ENCODE measurements at places on chromosomes 2 and 18. TPM values are rescaled to one million over a fixed set of nuclear protein-coding genes. Genes with fewer than 3 reads are reported as not detected.

RAB10 gene
- 116 TPM for total RNA-seq

ST6GAL2 gene
- not detected for total RNA-seq

SP140 gene
- 132 TPM for total RNA-seq

GCKR gene
- not detected for total RNA-seq

C2orf66 gene
- 0.33 TPM for total RNA-seq

CYP27A1 gene
- total RNA-seq, result not detected

SCN9A gene
- 0.15 TPM for total RNA-seq

LRRC30 gene
- not detected for total RNA-seq

ICA1L gene
- 3.1 TPM for total RNA-seq

LRP1B gene
- not detected for total RNA-seq

CNGA3 gene
- total RNA-seq, result not detected

LIMS3 gene
- 3.3 TPM for total RNA-seq

CYRIA gene
- total RNA-seq, result 0.10 TPM

DCC gene
- not detected for total RNA-seq

SPP2 gene
- total RNA-seq, result not detected

GRCh38 chr2:233354971-233355574, 779 bp downstream of the DGKD start:
- DNase-seq, result no peak

DNA sequence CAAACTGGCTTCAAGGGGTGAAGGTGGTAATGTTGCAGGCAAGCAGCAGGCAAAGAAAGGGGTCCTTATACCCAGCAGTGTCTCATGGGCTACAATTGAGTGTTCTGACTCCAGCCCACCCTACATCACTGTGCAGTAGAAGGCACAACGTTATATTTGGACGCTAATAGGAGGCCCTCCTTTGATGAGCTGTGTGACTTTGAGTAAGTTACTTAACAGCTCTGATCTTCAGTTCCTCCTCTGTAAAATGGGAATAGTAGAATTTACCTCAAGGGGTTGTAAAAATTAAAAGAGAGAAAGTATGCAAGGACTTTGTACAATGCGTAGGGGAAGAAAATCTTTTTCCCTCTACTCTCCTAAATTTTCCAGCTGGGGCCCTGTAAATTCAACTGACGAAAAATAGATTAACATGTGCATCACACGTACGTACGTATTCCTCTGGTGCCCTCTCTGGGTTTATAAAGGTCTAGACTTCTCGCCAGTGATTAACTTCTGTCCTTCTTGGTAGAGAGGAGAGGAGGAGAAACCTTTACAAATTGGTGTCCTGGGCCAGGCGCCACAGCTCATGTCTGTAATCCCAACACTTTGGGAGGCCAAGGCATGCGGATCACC, 57.6 kb upstream of the REL start:
- DNase-seq, result no peak

- DNase-seq, result no peak
Measured at GRCh38 chr2:48946449-48947048, 191.0 kb upstream of the LHCGR start.

DNA sequence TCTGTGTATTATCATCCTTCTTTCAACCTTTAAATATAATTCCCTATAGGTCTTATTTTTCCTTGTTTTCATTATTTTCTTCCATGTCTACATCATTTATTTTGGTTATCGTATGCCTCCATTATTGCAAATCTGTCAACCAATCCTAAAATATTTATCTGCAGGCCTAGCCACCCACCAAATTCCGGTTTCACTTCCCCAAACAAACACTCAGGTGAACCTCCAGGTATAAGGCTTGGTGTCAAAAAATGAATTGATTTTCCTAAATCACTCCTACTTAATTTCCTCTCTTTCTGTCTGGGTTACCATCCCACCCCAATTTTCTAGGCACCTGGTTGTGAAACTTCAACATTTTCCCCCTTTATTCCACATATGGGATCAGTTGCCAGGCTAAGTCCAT, 111.9 kb upstream of the LINC00305 start:
- DNase-seq, result no peak

DNA sequence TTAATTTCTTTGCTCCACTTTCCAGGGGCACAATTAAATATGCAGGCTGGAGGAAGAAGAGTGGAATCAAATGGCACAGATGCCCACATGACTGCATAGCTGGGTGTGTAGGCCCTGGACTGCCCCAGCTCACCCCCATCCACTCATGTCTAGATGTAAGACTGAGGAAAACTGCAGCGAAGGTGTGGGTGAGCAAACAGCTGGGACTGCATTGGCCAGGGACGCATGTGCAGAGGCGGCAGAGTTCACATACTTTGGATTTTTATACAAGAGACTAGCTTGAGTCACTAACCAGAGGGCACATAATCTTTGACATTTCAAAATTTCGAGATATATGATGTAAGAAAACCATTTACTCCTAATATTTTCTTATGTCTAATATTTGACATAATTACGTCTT, 60.1 kb downstream of the SPIRE1 start:
- no peak for DNase-seq

DNA sequence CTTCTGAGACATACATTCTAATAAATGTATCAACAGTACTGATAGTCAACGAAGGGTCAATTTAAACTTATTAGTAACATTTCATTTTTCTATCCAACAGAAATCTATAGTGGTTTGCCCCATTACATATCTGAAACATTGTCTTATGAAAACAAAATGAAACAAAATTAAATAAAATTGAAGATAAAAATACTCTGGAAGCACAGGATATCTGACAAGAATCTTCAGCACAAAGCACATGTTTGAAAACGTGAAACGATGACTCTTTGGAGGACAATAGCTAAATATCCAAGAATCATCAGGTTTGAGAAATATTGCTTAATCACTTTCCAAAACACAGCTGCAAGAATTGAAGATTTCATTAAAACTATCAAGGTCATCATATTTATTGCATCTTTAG, 70.9 kb upstream of the FAM124B start:
- no peak for DNase-seq

DNA sequence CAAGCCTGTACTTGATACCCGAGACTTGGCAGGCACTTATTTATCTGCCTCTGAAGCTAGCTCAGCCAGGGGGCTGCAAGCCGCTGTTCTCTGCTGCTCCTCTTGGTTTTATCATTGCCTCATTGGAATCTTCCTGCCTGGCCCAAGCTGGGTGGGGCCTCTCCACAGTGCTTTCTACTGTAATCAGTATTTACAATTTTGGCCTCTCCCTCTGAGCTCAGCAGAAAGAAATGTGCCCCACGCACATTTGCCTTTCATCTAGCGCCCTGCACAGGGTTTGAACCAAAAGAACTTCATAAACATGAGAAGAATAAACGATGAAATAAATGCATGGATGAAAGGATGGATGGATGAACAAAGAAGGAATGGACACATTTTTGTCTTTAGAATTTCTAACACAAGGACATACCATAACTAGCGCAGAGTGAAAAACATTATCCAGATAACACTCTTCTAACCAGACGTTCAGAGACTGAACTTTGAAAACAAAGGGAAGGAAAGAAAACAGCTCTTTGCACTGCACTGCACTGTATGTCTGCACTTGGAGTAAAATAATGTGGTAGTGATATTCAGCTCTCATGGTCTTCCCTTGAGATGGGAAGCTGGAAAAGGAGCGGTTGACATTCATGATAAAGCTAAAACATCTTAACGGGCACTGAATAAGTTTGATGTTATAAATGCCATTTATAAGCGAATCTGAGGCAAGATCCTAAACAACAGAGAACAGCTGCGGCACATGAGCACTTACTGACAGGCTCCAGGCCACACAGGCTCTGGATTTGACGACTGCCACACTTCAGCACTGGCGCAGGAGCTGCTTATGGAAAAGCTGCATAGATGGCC, 86.8 kb upstream of the SP3 start:
- DNase-seq, result no peak

DNA sequence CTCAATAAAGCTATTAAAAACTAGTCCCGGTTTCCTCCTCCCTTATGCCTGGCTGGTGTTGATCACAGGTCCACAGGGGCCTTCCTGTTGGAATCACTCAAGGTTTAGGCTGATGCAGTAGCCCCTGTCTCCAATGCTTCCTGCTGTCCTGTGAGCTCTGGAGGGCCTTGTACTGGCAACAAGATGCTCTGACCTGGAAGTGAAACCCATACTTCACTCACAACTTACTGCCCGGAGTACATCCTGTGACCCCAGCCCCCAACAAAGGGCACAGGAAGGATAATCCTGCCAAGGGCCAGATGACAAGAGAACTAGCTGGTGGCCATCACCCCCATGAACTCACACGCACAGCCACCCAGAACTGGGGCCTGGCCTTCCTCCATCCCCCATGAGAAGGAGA, 50.3 kb downstream of the ZBTB7C start:
- no peak for DNase-seq

DNA sequence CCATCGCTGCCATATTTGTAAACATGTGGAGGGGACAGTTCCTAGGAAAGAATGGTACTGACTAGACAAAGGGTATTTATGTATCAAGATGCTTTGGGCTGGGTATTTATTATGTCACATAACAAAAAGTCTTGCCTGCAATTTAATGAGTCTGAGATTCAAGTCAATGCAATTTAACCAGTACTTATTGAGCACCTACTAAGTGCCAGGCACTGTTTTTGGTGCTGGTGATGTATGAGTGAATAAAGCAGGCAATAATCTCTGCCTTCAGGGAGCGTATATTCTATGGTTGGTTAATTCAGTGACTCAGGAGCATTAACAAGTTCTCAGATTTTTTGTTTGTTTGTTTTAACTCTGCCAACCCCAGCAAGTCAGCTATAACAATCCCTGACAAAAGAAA, 24.6 kb upstream of the ACVR1 start:
- DNase-seq, result no peak

DNA sequence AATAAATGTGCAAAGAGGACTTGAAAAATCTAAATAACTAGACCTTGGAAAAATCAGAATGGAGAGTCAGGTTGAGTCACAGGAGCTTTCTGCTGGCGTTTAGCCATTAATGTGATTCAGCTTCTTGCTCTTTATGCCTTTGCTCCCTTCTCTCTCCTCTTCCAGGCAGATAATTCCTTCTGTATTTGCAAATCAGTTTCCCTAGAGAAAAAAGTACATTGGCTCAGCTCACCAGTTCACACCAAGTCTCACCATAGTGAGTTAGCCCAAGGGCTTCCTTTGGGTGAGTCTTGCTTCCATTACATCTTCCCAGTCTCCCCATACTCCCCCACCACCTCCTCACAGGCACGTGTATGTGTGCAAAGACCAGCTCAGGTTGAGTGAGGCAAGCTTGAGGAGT, 73.6 kb downstream of the CYBRD1 start:
- DNase-seq, result no peak

- DNase-seq, result no peak
Measured at GRCh38 chr2:101842471-101842870, 145.0 kb downstream of the MAP4K4 start.

DNA sequence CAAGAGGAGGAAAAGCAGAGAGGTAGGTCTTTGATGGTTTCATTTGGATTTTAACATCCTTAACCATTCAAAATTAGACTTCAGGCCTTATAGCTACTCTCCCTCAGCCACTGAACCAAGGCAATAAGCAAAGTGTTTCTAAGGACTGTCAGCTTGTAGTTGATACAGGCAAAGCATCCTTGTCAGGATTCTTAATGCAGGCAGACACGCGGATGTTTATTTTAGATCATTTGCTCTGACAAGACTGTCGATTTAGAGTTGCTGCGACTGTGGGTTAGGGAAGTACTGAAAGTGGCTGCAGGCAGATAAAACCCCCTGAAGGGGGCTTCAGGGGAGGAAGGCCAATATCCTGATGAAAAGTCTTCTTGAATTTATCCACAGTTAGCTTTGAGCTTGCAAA, 46.6 kb downstream of the CDH20 start:
- no peak for DNase-seq

- no peak for DNase-seq
Measured at GRCh38 chr2:144032566-144032965, 487.4 kb downstream of the ZEB2 start.

- DNase-seq, result no peak
Measured at GRCh38 chr18:13440277-13441248, 222.0 kb downstream of the LDLRAD4 start.

DNA sequence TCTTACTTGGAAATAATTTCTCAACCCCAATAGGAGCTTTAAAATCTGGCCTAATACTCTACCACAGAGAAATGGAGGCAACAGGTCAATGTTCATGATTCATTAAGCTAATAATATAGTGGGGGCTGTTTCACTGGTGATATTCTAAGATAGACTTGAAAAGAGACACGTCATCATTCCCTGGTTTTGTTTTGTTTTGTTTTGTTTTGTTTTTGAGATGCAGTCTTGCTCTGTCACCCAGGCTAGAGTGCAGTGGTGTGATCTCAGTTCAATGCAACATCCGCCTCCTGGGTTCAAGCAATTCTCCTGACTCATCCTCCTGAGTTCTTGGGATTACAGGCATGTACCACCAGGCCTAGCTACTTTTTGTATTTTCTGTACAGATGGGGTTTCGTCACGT, 37.5 kb upstream of the SOS1 start:
- no peak for DNase-seq

DNA sequence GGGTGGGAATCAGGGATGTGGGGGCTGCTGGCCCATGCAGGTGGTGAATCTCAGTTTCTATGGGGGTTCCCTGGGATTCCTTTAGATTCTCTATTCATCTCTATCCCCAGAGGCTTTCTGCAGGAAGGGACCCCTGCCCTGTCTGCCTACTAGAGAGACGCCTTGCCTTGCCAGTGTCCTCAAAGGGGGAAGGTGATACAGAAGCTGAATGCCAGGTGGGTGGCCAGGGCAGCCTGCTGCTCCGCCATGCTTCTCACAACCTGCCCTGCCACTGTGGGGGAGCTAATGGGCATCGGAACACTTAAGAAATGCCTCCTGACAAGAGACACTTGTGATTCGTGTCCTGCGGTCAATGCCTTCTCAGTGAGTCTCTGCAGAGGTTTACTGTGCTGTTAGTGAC, 368.4 kb downstream of the EN1 start:
- no peak for DNase-seq

GRCh38 chr2:161076936-161077335, 83.3 kb upstream of the TANK start:
- DNase-seq, result no peak

GRCh38 chr2:3785220-3785889, 82.0 kb downstream of the DCDC2C start:
- no peak for DNase-seq

DNA sequence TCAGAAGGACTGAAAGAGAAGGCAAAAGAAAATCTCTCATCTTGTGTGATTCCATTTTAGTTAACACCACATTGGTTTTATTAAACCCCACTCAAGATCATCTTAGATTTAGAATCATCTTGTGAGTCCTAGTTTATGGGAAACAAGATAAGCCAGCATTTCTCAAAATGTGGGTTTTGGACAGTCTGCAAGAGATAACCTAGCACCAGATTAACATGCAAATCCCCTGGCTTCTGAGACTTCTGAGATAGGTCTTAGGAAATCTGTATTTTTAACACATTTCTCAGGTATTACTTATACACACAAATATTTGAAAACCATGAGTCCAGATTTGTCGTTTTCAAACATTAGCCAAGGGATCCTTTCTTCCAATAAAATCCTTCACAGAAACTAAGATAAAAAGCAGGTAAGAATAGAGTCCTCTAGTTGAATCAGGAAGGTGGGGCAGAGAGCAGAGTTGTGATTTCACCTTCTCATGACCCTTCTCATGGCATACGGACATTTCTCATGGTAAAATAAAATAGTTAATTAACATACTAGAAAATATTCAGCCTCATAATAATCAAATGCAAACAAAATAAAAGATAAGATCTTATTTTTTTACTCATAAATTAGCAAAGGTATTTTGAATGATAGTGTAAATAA, 287.2 kb upstream of the FN1 start:
- no peak for DNase-seq

GRCh38 chr2:208984376-208985090, 439.3 kb upstream of the MAP2 start:
- no peak for DNase-seq

- DNase-seq, result no peak
Measured at GRCh38 chr2:1990724-1991123, 246.4 kb upstream of the PXDN start.

- no peak for DNase-seq
Measured at GRCh38 chr2:234468503-234468902, 28.4 kb downstream of the ARL4C start.
